ENCODE measurements at places on chromosomes 11 and 22.

GRCh38 chr22:24693379-24693778 is 81.1 kb downstream of the PIWIL3 start:
- DNase-seq = no peak

DNA sequence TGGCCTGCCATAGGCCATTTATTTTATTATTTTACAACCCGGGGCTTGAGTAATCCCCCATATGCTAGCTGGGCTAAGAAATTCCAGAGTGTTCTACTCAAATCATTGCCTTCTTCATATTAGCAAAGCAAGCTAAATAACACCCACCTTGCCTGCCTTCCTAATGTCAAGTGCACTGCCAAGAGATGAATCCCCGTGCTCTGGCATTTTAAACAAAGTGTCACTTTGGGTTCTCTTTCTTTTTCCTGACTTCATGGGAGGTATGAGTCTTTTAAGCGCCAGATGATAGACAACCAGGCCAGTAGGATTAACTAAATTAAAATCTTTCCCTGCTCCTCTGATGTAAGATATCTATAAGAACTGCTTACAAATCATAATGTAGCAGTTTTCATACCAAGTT is 4.5 kb downstream of the MPPED2 start:
- DNase-seq = no peak

GRCh38 chr11:97989121-97989520 is 1031.6 kb upstream of the CNTN5 start:
- DNase-seq = no peak

GRCh38 chr11:8822469-8822868 is 88.5 kb upstream of the AKIP1 start:
- no peak for DNase-seq

- no peak for DNase-seq
Measured at GRCh38 chr11:112024178-112024772, 933 bp upstream of the DLAT start.

DNA sequence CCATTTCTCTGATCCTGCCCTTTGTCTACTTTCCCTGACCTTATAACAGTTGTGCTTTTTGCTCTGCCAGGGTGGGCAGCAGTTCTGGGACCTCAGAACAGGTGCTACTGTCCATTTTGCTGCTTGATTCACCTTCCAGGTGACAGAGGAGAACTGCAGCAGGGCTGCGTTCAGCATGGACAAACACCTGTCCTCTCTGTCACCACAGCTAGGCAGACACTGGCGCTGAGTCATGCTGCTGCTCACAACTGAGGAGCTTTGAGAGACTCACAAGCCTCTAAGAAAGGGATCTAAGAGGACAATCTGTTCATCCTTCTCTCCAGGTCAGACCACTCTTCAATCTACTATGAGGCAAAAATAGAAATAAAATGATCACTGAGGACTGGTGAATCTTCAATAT is 1144.5 kb upstream of the CCDC90B start:
- no peak for DNase-seq

DNA sequence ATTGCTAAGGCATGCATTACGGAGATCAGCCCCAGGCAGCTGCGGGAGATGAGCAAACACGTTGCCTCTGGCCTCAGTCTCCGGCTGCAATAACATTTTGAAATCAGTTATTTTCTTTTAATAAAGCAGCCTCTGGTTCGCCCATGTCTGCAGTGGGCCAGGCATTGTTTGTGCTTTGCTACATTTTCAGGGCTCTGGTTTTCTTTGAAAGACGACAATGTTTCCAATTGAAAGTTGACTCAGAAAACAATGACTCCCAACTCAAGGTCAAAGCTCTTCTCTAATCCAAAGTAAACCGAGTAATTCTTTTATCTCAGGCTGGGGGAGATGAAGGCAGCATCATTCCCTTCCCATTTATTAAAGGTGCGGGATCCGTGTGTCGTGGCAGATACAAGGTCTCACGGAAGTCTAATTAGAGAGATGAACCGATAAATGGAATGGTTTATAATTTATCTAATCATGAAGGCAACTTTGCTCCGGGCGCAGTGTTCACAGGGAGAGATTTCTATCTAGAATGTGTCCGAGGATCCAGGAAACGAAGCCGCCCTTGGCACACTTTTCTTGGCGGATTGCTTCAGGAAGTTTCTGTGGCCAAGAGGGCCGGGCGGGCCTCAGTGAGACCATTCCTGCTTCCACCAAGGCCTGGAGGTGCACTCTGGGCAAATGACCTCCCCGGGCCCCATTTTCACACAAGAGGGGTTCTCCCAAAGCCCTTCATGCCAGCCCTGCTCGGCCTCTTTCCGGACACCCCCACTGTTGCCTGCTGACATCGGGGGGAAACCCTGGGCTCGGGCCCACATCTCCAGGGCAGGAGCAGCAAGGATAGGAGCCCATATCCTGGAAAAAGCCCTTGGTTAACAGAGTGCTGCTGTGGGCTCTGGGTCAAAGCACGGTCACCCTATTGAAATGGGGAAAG is 811.4 kb downstream of the BRD1 start:
- no peak for DNase-seq

Measured in stimulated activated CD8-positive, alpha-beta memory T cell treated with anti-CD3 and anti-CD28 coated beads, Interleukin-15, amount 100 ng/mL, for 1 hour (primary cell).